ENCODE measurements at places on chromosomes 6 and 20.
A peak's percentile ranks its signal among the peaks of the same experiment; 100 is the strongest.

GRCh38 chr6:155589190-155589589, 133.6 kb upstream of the NOX3 start:
- DNase-seq: no peak

- DNase-seq: no peak
Measured at GRCh38 chr6:18493382-18493891, 106.3 kb downstream of the RNF144B start.

- DNase-seq: no peak
Measured at GRCh38 chr20:14030991-14031390, 35.7 kb downstream of the MACROD2 start.

GRCh38 chr20:63884506-63885263, 10.2 kb upstream of the DNAJC5 start:
- no peak for DNase-seq

GRCh38 chr6:169266746-169267591, 13.3 kb upstream of the THBS2 start:
- DNase-seq: no peak

GRCh38 chr6:87645080-87645479, 55.1 kb downstream of the ORC3 start:
- DNase-seq: no peak

DNA sequence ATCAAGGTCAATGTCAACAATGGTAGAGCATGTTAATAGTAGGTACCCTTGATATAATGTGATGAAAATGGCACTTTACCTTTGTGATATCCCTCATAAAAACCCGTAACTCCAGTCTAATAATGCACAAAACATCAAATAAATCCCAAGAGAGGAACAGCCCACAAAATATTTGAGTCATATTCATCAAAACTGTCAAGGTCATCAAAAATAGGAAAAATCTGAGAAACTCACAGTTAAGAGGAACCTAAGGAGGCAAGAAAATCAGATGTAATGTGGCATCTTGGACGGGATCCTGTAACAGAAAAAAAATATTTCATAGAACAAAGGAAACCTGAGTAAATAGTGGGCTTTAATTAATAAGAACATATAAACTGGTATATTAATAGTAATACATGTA, 25.5 kb upstream of the OSTM1 start:
- DNase-seq: no peak

DNA sequence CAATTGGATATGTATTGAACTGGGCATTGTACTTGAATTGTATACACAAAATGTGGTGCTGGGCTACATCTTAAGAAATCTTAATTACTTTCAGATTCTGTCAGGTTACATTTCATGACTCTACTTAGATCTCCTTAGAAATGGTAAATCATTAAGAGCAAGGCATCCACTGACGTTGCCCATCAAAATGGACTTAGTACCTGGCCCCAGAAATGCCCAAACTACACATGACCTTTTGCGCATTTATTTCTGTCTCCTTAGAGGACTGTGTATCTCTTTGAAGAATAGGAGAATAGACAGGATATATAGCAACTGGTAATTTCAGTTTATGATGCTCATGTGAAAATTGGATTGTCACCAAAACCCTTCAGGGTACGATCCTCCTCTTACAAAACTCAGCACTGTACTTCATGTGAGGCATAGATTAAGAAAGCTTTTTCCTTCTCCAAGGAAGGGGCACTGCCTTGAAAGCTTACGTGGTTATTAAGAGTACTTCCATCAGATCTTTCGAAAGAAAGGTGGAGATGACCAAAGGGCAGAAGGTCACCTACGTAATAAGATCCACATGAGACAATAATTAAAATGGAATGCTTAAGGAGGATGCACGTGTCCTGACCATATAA, 61.4 kb upstream of the BMP2 start:
- no peak for DNase-seq

DNA sequence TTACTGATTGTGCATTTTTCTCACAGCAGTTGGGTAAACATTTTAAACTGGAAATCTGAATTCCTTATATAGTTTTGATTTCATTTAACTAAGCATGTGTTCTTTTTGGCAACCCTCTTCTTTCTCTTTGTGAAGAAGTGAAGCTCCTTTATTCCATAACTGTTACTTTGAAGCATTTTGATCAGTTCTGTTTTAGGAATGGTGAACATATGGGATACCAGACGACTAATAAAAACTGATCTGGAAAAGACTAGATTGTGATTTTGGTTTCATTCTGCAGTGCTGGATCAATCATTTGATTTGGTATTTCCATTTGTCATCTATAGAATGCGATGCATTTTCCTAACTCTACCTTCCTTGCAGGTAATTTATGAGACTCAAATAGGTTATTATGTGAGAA, 9.8 kb downstream of the AFG1L start:
- DNase-seq: no peak

- no peak for DNase-seq
Measured at GRCh38 chr6:87315071-87315470, 7.3 kb upstream of the SMIM8 start.

GRCh38 chr6:126923807-126924206, 194.7 kb upstream of the RSPO3 start:
- DNase-seq: no peak

DNA sequence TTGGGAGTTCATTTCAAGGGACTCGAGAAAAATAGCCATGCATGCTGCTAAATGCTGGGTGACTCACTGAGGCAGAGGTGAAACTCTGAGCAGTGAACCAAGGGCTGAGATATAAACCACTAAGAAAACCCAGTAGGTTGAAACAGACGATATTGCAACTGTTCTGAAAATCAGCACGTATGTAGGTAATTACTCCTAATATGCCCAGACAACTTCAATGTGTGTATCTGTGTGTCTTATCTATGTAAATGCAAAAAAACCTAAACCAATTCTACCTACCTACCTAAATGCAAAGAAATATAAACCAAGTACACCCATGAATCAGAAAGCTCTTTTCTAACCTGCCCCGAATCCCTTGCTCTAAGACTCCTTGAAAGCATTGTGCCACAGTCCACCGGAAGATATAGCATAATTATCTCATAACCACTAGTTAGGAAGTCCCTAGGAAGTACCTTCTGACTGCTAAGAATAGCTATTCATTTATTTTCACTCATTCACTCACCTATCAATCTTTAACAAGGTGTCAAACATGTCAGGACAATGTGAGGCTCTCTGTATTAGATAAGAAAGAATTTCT, 458.7 kb upstream of the RUNX2 start:
- no peak for DNase-seq

- no peak for DNase-seq
Measured at GRCh38 chr6:6622501-6622900, 34.0 kb downstream of the LY86 start.

DNA sequence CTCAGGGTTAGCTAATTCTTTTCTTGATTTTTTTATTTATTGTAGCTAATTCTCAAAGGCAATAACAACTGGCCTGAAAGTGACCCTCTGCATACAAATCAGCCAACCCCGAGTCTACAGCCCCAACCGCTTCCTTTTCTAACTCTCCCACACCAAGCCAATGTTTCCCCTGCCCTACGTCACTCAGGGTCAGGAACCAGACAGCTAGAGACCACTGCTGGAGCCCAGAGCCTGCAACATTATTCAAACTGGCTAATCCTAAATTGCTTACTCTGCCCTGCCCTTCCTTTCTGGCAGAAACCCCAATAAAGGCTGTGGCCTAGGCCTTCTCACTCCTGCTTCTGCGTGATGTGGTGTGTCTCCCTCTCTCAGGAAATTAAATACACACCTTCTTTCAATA, 320.7 kb downstream of the CBLN4 start:
- DNase-seq: no peak

DNA sequence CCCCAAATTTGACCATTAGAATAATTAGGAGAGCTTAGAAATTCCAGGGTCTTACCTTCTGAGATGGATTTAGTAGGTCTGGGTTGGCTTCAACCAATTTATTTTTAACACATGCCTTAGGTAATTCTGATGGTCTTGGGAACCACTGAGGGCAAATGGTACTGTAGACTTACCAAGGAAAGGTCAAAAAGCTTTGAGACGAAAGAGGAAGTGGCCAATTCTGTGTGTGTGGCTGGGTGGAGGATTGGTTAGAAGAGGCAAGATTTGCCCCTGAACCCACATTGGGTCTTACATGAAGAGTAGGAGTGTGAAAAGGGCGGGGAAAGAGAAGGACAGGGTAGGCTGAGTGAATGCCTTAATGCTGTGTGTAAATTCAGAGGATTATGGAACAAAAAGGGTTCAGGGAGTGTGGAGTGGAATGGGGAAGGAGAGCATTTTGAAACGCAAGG, 2.7 kb downstream of the ITCH start:
- no peak for DNase-seq

DNA sequence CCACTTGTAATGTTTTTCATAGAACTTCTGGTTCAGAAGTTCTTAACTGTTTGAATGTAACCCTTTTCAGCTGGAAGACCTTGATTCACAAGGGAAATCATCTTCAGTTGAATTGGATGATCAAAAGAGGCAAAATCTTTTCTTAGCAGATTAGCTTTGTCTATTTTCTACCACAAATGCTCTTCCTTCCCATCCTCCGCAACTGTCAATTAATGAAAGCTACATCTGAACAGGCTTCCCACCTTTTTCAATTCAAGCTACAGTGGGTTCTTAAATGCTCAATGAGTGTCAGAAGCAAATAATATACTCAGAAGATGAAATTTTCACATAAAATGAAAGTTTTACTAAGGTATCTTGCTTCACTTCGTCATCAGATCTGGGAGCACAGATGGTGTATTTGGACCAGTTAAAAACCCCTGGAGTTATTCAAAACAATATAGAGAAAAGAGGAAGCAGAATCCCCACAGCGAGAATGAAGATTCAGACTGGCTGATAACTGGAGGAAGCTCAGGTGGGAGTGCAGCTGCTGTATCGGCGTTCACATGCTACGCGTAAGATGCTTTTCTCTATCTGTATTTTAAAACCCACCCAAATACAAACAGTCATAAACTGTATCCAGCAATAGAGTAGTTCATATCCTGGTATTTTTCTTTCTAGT, 19.4 kb downstream of the QRSL1 start:
- no peak for DNase-seq

- DNase-seq: no peak
Measured at GRCh38 chr6:135117413-135117968, 62.9 kb upstream of the HBS1L start.

DNA sequence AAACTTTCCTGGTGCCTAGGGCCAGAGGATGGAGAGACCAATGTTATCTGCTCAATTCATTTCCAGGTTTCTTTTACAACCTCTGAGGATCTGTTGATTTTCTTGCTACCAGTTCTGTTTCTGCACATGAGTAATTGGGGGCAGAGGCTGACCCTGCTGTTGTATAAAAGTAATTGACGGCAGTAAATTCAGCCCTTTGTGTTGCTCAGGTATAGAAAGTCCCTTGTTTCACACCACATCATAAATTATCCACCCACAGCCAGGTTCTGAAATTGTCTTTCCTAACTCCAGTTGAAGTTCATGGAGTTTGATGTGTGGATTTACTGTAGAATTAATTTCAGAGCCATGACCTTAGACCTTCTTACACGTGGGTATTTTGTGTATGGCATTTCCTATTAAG, 107.4 kb upstream of the GRIK2 start:
- DNase-seq: no peak

DNA sequence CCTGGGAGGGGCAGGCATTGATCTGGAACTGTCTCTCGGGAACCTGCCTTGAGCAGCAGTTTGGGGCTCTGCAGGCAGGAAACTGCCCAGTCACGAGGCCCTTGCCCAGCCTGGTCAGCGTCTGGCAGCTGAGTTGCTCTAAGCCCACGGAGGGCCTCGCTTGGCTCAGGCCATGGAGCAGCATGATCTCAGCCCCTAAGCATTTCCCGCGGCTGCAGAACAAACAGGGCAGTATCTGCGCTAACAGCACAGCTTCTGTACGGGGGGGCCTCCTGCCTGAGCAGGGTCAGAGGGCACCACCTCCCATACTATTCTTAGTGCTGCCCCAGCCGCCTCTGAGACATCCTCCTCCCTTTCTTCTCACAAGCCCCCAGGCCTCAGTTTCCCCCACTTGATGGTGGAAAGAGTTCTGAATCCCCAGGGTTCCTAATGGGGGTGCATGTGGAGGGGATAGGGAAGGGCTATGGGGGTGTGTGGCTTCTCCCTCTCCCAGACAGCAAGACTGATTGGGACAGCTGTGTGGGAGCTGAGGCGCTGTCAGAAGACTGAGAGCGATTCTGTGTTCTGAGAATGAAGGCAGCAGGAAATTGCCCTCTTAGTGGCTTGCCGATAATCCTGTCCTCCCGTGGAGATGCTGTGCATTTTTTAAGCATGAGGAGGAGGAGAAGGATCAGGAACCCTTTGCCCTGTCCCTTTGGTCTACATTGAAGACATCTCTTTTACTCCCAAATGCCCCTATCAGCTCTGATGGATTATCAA, 46.4 kb downstream of the MOCS1 start:
- peak; percentile 96 for DNase-seq
